ENCODE measurements at places on chromosomes 16 and 17.

DNA sequence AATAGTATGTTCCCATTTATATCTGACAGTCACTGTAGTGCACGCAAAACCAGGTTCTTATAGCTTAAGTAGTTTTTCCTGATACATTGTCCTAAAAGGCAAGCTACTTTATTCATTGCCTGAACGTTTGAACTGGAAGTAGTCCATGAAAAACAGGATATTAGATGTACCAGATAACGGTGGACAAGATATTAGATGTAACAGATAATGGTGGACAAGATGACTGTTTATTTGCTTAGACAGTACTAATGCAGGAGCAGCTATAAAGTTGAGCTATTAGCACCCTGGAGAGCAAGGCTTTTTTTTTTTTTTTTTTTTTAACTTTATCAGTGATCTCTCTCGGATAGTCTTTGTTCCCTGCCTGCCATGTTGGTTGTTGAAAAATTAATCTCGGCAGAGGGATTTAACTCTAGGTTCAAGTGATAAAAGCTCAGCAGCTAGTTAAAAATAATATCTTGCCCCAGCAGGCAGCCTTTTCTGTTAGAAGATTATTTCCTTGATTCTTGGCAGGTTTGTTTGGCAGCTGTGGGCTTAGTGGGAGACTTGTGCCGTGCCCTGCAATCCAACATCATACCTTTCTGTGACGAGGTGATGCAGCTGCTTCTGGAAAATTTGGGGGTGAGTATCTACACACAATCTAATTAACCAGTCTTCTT, 17.3 kb upstream of the TBKBP1 start:
- no peak for DNase-seq

- no peak for DNase-seq
Measured at GRCh38 chr17:65170839-65171238, 33.7 kb downstream of the RGS9 start.

DNA sequence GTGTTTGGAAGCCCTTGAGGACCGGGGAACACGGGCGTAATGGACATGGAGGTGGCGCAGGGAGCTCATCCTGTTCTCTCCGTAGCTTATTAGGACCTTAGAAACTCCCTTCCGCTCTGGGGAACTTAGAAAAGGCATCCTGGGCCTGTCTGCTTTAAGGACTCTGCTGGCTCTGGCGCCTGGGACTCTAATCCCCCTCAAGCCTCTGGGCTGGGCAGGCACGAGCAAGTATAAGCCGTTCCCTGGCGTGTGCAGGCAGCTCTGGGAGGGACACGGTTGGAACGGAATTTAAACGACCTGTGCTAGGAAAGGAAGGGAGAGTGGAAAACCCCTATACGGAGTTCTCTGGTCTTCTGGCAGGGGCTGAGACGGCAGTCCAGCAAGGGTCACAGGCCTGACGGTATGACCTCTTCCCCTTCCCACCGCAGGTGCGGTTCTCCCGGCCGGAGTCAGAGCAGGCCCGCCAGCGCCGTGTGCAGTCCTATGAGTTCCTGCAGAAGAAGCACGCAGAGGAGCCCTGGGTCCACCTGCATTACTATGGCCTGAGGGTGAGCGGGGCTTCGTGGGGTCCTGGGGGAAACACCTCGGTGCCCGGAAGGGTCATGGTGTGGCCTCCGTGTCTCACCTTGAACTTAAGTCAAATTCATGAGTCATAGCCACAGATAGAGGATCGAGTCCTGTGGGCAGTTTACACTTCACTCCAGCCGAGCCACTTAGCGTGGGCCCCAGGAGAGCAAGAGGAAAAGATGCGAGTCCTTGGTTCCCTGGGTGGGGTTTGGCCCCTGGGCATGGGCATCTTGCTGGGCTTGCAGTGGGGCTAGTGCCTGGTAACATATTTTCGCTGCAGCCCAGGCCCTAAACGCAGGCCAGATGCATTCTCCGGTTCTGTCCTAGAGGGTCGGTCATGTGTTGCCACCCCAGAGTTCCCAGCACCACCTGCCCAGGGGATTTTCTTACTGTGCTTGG, 17.7 kb downstream of the POLR3E start:
- no peak for DNase-seq

DNA sequence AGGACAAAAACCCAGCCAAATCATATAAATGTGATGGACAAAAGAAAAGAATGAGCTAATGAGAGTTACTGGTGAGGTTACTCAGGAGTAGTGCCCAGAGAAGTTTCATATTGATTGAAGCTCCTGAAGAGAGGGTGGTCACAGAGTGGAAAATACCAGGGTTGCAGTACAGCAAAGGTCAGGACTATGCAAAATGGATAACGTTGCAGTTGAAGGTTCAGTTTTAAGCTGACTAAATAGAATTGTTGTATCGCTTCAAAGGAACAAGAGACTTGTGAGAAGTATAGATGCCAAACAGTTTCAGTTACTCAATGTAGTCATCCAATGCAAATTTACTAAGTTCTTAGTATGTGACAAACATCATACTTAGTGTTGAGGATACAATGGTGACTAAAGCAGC, 47.1 kb downstream of the ABCA8 start:
- DNase-seq, result no peak

- peak; percentile 28 for DNase-seq
Measured at GRCh38 chr17:49659661-49660382, 18.1 kb downstream of the SPOP start.

- no peak for DNase-seq
Measured at GRCh38 chr17:46730679-46731078, 87.8 kb downstream of the WNT3 start.

- DNase-seq, result no peak
Measured at GRCh38 chr17:71983828-71984227, 137.0 kb upstream of the SOX9 start.

DNA sequence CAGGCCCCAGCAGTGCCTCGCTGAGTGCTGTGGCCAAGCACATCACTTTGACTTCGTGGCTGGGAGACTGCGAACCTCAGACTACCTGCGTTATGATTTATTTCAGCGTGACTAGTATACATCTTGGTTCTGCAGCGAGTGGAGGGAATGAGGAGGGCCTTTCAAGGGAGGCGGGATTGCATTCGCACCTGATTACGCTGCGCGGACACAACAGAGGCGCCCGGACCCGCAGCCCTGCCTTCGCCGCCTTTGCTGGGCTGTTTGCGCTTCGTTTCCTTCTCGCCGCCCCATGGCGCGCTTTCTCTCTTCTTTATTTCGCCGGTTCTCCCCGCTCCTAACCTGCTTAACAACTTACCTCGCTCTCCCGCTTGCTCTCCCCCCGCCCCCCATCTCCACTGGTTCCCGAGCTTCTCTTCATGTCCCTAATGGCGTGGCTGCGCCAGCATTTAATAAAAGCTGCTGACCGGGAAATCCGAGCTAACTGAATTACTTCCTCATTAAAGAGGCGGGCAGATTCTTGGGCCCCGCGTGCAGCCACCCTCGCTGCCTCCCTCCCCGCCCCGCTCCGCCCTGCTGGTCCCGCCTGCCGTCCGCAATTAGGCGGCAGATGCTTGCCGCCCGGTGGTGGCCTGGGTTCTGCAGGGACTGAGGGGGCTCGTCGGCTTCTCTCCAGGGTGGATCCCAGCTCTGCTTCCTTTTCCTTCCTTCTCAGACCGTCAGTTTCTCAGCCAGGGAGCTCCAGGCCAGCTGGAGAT, 257.6 kb upstream of the SDK2 start:
- no peak for DNase-seq

DNA sequence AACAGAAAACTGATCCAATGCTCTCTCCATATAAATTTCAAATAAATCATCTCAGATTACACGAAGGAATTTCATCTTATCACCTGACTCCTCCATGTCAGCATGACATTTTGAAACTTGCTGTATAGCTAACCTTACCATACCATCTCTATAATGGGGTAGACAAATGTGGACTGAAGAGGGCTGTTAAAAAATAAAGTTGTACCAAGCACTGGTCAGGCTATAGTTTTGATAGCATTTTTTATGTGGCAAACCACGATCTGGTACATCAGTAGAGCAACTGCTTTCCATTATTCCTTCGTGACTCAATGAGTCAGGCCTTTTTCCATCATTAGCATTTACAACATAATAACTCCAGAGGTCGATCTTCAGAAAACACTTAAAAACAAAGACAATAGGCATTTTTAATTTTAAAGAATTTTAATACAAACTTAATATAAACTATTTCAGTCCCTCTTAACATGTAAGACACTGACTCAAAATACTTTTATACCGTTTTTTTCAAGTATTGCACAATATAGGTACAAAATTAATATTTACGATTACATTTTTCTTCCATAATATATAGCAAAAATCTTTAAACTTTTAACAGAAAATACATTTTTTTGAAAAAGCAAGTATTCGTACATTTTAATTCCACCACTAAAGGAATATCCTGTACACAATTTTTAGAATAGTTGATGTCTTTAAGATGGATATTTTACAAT, 4.2 kb downstream of the TOB1 start:
- no peak for DNase-seq

GRCh38 chr17:38572669-38573365, 32.9 kb downstream of the SRCIN1 start:
- peak; percentile 68 for DNase-seq

DNA sequence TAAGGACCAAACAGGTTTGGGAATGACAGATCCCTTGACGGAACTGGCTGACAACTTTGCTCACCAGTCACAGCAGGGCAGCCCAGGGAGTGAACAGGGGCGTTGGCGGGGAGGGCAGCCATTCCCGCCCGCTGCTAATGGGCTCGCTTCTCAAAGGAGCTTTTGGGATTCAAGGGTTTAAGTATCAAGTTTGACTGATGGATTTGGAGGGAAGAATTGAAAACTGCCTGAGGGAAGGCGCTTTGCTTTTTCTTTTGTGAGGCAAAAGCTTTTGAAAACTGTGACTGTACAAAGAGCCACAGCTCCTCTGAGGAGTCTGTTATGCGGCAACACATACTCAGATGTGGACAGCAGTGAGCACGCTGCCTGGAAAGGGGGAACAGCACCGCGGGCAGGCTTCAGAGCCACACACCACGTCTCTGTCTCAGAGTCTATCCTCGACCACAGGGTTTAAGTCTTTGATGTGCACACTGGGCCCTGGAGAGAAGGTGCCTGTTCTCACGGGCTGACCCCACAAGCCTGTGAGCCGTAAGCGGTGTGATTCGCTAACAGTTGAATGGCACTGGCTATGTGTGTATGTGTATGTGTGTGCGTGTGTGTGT, 79.9 kb upstream of the HSBP1 start:
- no peak for DNase-seq

GRCh38 chr16:65118871-65119270, 3.0 kb downstream of the CDH11 start:
- DNase-seq, result no peak

- DNase-seq, result no peak
Measured at GRCh38 chr17:68863091-68863652, 92.0 kb downstream of the ABCA8 start.

GRCh38 chr17:82848022-82848592, 8.3 kb upstream of the ZNF750 start:
- DNase-seq, result no peak

GRCh38 chr17:43465049-43465448, 18.7 kb upstream of the DHX8 start:
- DNase-seq, result no peak

GRCh38 chr16:84117494-84117843, 727 bp upstream of the MBTPS1 start:
- peak; percentile 47 for DNase-seq

DNA sequence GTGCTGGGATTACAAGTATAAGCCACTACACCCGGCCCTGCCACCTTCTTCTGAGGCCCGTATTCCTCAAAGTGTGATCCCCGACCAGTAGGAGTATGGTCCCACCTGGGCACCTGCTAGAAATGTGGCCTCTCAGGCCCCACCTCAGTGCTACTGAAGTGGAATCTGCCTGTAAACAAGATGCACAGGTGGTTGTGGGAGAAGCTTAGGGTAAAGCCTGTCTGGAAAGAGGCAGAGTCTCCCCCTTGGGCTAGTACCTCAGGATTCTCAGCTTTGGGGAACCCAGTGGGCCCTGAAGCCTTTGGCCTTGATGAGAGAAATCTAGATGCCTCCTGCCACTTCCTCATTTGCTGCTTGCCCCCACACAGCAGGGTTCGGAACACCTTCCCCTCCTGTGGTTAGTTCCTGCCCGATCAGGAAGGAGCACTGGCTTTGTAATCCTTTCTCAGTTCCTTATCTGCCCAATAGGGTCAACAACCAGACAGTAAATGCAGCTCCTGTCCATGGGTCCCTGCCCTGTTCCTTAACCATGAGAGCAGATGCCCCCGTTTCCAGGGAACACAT, 25.2 kb downstream of the TK2 start:
- peak; percentile 58 for DNase-seq

- DNase-seq, result peak; percentile 90
Measured at GRCh38 chr17:21280081-21280518, 4.4 kb upstream of the MAP2K3 start.

DNA sequence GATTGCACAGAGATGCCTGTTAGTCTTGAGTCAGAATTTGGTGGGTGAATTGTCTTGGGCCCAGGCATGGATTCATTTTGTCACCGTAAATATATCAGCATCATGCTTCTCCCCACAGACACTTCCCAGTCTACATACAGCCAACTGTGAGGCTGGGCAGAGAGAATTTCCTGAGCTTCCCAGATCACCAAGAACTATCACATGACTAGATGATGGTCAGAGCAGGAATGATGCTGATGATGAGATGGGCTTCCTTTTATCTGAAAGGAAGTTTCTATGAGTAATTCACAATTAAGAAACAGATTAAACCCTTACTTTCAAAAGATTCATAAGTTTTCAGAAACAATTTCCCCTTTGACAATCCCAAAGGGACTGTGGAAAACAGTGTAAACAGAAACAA, 323 bp upstream of the KRTAP9-9 start:
- DNase-seq, result no peak

DNA sequence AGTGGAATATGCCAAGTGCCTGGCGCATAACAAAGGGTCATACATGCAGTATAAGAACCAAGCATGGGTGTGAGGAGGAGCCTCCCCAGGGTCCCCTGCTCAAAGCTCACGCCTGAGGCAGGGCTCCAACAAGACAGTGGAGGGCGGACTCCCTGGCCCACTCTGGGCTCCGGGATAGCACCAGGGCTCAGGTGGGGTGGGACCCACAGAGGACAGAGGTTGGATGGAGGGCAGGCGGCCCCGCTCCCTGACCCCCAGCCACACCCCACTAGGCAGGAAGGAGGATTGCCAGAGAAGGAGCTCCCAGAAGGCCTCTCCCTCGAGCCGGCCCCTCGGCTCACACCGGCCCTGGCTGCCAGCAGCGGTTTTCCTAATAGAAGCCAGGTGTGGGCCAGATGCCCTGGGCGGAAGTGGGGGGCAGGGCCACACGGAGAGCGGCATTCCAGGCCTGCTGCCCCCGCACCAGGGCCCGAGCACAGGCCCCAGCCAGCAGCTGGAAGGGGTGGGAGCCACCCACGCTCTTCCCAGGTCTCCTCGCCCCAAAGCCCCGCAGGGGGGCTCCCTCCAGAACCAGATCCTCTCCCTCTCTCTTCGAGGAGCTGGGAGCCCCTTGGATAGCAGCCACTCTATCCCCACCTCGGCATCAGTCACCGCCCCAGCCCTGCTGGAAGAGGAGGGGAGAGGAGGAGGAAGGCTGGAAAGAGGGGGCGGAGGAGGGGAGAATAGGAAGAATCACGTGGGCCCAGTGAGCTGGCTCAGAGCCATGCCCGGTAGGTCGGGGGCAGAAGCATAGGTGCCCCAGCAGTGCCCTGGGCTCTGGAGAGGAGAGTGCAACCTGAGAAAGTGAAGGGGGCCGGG, 21.0 kb downstream of the VASN start:
- DNase-seq, result no peak
